ENCODE measurements at places on chromosomes 1 and 21.

DNA sequence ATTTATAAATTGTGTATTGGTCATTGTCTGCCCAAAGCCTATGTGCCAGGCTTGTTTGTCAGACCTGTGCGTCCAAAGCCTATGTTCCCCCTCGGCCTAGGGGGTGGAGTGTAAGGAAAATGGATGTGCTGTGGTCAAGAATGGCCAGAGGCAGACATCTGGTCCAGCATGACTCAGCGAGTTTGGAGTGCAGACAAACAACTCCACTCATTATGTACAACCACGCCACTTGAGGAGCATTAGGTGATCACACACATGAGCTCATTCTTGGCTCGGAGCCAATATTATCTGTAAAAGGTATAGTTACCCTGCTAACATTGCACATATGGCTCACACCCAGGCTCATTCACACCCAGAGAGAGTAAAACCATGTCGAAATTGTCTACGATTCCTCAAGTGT lies 1047.6 kb upstream of the ADGRL4 start:
- no peak for DNase-seq

DNA sequence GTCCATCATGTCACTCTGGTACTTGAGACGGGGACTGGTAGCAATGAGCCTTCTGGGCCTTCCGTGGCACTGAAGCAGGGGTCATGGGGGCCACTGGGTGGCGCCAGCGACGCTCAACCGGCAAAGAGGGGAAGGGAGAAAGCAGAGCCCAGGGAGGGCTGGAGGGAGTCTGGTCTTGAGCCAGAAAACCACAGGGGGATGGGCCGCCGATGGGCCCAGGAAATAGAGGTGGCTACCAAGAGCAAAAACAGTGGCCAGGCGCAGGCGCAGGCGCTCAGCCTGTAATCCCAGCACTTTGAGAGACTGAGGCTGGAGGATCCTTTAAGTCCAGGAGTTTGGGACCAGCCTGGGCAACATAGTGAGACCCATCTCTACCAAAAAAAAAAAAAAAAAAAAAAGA lies 21.8 kb downstream of the EXOC8 start:
- DNase-seq, result no peak

DNA sequence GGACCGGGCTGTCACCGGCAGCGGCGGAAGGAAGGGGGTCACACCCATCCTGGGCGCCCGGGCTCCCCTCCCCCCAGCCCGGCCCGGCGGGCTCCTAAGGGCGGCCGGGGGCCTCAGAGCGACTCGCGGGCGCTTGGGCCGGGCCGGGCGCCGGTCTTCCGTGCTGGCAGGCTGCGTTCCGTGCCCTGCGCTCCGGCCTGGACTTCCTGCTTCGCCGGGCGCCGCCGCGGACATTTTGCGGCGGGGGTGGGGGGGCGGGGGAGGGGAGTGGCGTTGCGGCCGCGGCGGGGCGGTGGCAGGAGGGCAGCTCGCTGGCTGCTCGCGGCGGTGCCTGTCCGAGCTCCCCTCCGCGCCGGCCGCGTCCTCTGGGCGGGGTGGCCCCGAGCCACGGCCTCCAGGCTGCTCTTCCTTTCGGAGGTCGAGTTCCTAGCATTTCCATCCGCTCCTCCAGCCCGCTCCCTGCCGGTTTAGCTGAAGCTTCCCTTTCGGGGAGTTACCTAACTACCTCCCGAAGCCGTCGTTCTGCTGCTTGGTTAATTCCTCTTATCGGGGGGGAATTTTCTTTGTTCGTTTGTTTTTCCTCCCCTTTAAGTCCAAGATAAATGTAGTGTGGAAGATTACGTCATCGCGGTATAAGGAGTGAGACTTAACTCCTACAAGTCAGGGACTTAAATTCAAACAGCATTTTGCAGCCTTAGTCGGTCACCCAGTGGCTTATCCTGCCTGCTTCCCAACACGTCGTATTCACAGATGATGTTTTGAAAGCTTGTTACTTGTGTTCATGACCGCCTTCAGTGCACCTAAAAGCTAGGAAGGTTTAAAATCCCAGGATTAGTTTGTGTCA lies 730 bp downstream of the CDC42 start:
- no peak for DNase-seq

GRCh38 chr1:3660704-3661103 lies 8.4 kb downstream of the TP73 start:
- DNase-seq, result no peak

GRCh38 chr1:42756956-42757891 lies 9.6 kb downstream of the P3H1 start:
- DNase-seq, result peak; percentile 15

DNA sequence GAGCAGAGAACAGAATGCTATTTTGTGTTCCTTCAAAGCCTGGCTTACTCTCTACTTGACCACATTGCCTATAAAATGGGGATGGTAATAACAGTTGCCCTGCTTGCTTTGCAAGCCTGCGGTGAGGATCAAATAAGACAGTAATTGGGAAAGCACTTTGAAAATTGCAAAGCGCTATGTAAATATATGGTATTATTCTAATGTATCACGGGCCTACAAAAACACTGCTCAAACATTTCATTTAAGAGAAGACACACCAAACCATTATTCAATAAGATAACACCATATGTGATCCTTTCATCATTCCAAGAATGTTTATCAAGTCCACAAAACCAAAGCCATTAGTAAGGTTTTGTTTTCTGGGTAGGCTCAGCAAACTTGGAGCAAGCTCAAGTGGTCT lies 208.4 kb downstream of the ROR1 start:
- DNase-seq, result no peak

GRCh38 chr21:34980423-34981115 lies 68.5 kb downstream of the RUNX1 start:
- no peak for DNase-seq

GRCh38 chr1:29838738-29839320 lies 602.5 kb downstream of the PTPRU start:
- no peak for DNase-seq

GRCh38 chr1:21321963-21322680 lies 31.9 kb upstream of the ECE1 start:
- DNase-seq, result no peak

GRCh38 chr1:223037845-223038244 lies 105.2 kb downstream of the TLR5 start:
- DNase-seq, result no peak

DNA sequence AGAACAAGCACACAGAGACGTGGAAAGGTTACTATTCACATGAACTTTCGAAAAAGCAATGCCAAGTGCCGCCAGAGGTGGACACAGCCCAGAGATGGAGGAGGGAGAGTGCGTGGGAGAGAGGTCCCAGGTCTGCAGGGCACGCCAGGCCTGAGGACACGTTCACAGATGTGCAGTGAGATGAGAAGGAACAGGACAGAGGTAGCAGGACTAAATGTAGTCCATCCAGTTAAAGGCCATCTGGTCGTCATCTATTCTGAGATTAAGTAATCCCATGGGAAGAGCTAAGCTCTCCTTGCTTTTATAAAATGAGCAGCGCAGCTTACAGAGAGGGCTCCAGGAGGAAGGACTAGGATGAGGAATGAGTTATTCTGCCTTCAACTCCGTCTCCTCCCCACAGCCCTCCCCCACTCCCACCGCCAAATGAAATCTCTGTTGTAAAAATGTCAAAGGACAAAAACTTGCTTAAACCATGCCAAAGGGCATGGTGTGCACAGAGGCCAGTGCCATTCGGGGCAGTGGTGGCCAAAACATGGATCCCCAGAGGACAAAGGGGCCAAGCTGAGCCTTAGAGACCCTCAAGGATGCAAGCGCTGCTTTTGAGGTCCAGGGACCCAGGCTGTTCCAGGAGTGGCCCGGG lies 85.4 kb upstream of the SLC25A33 start:
- no peak for DNase-seq

DNA sequence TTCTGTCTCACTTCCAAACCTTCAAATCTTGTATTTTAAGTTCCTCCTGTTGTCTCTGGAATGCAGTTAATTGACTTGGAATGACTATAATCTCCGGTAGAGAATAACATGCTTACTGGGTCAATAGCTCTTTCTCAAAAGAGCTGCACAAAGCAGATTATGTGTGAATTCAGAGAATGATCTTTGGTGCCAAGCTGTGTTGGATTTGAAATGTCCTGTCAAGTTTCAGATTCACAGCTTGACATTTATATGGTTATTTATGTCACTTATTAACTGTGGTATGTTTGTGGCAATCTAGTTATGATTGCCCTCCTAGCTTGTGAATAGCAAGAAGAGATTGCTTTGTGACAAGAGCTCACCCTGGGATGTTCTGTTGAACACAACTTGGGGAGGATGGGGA lies 128.3 kb upstream of the KCNE2 start:
- DNase-seq, result no peak

- DNase-seq, result no peak
These were observed 19.5 kb downstream of the MCM3AP start for GRCh38 chr21:46265736-46266525.

GRCh38 chr1:7561331-7561921 lies 209.7 kb upstream of the VAMP3 start:
- DNase-seq, result no peak

GRCh38 chr1:16289959-16290358 lies 53.0 kb upstream of the CPLANE2 start:
- DNase-seq, result no peak

- no peak for DNase-seq
These were observed at the start of gene SLX9 for GRCh38 chr21:44939532-44940115. Gene SLX9 (plus strand): TSS chr21:44940029. CDS start chr21:44940058, 29 bp downstream.

- no peak for DNase-seq
These were observed 413.9 kb downstream of the ADGRL2 start for GRCh38 chr1:82214606-82215005.

- DNase-seq, result no peak
These were observed 9.6 kb downstream of the FNDC7 start for GRCh38 chr1:108722292-108722691.

DNA sequence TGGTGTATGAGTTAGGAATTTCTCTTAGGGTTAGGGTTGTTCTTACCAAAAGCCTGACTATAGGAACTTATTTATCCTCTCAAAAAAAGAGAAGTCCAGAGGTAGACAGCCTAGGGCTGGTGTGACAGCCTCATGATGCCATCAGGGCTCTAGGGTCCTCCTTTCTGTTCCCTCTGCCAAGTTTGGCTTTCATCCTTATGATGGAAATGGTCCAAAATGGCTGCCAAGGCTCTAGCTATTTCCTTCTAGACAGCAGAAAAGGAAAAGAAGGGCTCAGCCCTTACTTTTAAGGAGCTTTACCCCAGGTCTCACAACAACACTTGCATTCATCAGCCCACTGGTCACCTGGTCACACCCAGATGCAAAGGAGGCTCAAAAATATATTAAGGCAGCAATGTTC lies 44.5 kb downstream of the IL12RB2 start:
- DNase-seq, result no peak

DNA sequence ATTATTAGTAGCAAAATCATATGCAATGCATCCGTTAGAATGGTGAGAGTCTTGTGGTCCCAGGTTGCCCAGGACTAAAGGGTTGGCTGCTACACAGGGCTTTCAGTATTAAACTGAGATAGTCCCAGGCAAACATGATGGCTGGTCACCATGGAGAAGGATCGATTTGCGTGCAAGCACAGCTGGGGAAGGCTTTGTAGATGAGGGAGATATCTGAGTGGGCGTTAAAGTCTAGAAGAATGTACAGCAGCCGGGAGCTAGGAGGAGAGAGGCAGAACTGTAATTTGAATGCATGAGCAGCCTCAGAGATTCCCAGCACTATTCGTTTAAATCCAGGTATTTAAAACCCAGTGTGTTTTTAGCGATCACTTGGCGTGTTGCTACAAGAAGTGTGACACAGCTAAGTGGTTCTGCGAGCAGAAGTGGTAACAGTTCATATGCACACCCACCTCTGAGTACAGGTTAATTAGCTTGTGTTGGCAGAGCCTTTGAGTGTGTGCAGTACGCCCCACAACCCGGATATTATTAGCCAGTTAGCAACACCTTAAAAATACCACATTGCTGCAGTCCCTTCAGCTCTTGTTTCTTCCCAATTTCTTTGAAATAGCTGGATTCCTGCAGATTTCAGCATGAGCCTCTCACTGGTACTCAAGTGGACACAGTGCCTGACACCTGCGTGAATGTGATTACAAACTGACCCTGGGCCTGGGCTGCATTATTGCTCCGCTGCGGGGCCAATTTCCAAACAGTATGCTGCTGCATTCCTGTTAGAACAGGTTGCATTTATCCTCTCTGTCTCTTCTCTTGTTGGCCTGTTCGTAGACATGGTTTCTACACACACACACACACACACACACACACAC lies 67.2 kb upstream of the SCAF4 start:
- no peak for DNase-seq

DNA sequence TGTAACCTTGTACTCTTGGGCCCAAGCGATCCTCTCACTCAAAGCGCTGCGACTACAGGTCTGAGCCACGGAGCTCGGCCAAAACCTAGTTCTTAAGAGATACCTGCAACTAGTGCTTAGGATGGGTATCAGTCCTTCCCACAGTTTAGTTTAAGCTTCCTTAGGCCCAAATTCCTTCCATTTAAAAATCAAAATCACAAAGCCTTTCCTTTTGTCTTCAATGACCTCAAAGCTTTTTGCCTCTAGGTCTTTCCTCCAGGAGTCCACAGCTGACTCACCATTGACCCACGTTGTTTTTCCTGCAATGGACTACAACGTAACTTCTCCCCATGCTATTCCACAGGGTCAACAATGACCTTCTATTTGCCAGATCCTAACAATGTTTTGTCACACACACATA lies 64.0 kb downstream of the APP start:
- DNase-seq, result no peak

GRCh38 chr1:12584900-12585525 lies 33.0 kb downstream of the DHRS3 start:
- DNase-seq, result no peak

GRCh38 chr1:153428073-153428638 lies 11.8 kb downstream of the S100A7A start:
- DNase-seq, result no peak

DNA sequence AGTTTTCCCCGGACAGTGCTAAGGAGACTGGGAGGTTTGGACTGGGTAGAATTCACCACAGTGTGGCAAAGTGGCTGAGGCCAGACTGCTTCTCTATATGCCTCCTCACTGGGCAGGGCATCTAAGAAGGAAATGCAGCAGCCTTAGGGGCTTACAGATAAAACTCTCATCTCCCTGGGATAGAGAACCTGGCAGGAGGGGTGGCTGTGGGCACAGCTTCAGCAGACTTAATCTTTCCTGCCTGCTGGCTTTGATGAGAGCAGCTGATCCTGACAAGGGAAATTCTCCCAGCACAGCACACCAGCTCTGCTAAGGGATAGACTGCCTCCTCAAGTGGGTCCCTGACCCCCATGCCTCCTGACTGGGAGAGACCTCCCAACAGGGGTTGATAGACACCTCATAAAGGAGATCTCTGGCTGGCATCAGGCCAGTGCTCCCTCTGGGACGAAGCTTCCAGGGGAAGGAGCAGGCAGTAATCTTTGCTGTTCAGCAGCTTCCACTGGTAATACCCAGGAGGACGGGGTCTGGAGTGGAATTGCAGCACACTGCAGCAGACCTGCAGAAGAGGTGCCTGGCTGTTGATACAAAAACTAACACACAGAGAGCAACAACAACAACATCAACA lies 25.2 kb downstream of the KIFAP3 start:
- no peak for DNase-seq

Measured in tibial nerve (tissue), 4 donors.